Effector memory CD4-positive, alpha-beta T cell (primary cell): ENCODE measurements at places on chromosomes 11 and 22.

DNA sequence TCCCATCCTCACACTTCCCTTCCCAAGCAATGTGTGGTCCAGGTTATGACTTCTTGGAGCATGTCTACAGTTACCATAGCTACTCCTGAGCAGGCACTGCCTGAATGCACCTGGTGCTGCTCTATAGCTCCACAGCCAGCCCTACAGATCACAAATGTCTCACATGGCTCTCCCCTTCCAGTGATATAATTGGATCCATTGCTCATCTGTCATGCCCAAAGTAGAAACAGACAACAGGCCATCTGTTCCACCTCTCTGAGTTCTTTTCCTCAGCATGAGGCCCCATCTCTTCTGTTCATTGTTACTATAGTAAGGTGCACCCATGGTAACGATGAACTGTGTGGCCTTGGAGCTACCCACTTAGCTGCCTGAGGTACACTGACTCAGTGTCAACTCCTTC is 320.3 kb upstream of the ZC3H12C start:
- no peak for DNase-seq

DNA sequence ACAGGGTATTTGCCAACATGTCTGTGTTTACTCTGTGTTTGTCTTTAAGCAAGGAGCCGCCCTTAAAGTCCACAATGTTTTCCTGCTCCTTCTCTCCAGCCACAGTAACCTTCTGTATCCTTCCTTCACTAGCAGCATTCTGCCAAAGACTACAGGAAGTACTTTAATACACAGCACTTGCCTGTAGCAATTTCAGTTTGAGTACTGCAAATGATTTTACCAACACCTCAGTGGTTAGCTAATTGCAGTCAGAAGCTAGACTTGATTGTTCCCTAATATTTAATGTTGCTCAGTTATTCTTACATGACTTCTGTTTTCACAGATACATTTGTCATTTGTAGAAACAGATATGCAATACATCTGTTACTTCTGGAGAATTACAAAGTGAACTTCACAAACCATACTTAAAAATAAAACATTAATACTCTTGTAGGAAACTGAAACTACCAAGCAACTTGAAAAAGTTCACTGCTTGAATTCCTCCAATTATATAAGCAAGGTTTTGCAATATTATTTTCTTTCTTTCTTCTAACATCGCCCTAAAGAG is 69.1 kb downstream of the FCHSD2 start:
- no peak for DNase-seq

GRCh38 chr22:41822317-41823057 is 10.4 kb upstream of the SREBF2 start:
- DNase-seq: no peak

DNA sequence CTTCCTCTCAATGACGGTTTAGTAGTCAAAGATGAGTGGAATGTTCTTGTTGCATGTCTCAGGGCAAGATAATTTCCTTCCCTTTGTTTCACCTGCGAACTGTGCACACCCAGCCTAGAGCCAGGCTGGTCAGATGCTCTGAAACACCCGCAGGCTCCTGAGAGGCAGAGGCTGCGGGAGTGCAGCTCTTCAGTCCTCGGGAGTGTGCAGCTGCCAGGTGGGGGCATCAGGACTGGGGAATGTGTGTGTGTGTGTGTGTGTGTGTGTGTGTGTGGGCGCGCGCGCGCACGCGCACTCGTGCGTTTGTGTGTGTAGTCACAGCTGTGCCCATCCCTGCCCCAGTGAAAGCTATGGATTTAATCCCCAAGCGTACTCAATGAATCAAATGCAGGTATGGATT is 136.2 kb upstream of the NTM start:
- DNase-seq: no peak

DNA sequence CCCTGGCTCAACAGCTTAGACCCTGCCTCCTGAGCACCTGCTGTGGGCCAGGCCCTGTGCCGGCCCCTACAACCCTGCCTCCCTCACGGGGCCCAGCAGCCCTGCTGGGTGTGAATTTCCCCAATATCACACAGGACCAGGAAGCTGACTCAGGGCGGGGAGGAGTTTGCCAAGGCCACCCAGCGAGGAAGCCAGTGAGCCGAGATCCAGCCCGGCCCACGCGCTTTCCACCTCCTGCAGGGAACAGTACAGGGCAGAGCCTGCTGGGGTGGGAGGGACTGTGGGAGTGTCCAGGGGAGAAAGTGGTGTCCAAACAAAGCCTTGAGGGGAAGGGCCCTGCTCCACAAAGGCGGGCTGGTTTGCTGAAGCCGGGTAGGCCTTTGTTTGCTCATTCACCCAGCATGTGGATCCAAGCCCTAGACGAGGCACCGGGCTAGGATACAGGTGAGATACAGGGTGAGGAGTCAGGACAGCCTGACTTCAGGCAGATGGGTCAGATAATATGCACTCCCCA is 26.8 kb downstream of the RPL3 start:
- DNase-seq: no peak

DNA sequence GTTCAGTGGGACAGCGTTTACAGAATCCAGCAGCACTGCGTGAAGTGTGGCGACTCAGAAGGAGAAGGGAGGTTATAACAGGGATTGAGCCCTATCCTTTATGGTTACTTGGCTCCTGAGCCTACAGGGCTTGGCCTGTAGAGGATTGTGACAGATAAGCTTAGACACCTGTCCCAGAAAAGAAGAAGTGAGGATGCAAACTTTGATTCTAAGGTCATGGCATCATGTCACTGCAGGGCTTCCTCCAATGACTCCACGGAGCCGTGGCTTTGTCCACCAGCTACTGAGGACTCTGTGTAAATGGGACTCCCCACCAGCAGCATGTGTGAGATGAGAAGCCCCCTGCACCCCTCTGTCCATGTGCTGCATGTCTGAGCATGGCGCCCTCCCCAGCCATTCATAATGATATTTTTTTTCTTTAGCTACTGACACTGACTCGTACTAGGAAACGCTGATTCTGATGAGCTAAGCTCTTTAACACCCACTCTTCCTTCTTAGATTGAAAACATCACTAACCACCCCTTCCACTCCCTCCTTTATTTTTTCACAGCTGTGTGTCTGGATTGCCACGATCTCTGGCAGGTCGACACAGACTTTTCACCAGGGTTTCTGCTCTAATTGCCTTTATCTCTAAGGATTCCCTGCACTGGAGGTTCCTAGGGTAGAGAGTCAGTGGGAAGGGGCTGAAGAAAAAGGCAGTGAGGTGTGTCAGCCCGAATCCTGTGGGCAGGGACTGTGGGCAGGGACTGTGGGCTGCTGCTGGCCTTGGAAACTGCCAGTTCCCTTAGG is 65.5 kb upstream of the TTC12 start:
- no peak for DNase-seq

- no peak for DNase-seq
Observed at GRCh38 chr11:114079511-114080065, 20.1 kb downstream of the ZBTB16 start.

- DNase-seq: no peak
Observed at GRCh38 chr11:65776710-65777141, 4.0 kb downstream of the AP5B1 start.

DNA sequence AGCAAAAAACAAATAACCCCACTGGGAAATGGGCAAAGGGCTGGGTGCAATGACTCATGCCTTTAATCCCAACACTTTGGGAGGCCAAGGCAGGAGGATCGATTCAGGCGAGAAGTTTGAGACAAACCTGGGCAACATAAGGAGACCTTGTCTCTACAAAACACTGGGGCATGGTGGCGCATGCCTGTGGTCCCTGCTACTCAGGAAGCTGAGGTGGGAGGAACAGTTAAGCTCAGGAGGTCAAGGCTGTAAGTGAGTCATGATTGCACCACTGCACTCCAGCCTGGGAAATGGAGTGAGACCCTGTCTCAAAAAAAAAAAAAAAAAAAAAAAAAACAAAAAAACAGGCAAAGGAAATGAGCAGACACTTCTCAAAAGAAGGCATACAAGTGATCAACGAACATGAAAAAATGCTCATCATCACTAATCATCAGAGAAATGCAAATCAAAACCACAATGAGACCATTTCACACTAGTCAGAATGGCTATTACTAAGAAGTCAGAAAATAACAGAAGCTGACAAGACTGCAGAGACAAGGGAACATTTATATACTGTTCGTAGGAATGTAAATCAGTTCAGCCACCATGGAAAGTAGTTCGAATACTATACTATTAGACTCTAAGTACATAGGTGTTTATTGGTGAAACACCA is 48.2 kb upstream of the SMCO4 start:
- no peak for DNase-seq

DNA sequence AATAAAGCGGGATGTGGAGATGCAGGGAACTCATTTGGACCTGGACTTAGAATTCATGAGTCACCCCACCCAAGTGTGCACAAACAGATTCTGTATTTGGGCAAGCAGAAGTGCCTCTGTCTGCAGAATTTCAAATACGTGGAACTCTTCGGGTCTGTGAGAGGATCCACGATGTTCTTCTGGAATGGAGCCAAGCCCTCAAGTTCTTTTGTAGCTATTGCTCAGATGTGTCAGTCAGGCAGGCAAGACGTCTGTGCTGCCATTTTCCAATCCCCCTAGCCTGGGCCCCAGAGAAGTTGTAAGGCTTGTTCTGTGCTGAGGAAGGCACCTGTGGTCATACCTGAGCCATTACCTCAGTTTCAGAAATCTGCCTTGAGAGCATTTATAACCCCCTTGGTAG is 132.8 kb upstream of the RASSF10 start:
- no peak for DNase-seq

- no peak for DNase-seq
Observed at GRCh38 chr22:37010174-37010573, 9.1 kb downstream of the TST start.

GRCh38 chr11:57424792-57425564 is 1.9 kb downstream of the SLC43A3 start:
- peak; percentile 71 for DNase-seq

DNA sequence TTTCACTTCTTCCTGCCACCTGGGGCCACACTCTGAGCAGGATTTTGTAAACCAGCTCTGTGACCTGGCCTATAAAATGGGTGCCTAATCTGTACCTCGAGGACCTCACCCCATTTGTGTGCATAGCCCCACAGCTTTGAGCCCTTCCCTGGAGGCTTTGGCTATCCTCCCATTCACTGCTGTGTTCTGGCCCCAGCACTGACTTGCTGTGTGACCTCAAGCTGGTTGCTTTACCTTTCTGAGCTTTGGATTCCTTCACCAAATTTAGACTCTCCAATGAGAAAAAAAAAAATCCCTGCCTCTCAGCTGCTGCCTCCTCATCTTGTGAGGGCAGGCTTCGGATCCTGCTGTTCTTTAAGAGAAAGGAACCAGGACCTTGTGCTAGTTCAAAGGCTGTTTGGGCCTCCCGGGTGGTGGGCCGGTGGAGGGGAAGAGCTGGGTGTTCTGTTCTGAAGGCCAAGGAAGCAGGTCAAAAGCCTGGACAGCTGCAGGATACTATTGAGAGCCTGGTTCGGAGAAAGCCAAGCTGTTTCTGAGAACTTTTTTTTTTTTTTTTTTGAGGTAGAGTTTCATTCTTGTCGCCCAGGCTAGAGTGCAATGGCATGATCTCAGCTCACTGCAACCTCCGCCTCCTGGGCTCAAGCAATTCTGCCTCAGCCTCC is 1.1 kb upstream of the PYGM start:
- DNase-seq: no peak
